ENCODE measurements at places on chromosomes 5 and 9.

DNA sequence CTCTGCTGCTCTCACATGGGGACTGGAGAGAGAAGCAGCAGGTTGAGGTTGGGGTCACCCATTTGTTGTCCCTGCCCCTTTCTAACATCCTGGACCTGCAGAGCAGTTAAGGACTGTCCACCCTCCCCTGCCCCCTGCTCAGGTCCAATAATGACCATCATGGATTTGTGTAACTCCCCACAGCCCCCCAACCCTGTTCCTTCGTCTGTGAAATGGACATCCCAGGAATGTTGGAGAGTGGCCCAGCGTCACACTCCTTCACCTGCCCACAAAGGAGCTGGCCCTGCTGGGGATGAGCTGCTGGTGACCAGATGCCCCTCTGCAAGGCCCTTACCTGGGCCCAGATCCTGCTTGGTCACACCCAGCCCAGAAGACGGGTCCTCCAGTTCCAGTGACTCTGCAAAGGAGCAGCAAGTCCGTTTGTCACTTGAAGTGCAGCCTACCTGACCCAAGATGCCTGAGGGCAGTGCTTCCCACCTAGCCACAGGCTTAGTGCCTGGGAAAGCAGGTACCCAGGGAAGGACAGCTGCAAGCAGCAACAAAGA, 10.4 kb downstream of the CD74 start:
- no peak for DNase-seq

DNA sequence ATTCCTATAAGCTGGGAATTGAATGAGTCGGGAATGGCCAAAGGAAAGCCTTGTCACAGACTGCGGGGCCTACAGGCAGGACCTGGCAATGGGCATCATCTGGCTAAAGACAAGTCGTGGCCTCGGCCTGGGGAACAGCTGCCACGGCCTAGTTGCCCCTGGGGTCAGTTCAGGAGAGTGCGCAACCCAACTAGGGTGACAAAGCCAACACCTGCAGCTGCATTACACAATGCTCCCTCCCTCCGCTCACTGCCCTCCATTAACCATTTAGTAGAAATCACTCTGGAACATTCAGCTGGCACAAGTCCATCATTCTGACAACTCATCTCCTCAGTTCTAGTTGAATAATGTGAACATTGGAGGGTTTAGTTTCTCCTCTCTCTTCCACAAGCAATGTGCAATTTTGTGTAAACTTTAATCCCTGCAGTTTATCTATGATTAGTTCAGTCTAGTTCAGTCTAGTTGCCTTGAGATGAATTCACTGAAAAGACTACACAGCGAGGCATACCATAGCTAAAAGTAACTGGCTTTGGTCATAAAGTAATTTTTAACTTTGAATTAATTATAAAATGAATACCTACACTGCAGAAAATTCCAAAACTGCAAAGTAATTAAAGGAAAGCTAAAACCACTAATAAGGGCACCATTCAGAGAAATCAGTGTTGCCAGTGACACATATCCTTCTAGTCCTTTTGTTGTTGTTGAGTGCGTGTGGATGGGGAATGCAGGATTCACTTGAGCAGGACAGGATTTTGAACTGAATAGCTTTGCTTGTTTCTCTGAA, 5.1 kb downstream of the GLDC start:
- no peak for DNase-seq

DNA sequence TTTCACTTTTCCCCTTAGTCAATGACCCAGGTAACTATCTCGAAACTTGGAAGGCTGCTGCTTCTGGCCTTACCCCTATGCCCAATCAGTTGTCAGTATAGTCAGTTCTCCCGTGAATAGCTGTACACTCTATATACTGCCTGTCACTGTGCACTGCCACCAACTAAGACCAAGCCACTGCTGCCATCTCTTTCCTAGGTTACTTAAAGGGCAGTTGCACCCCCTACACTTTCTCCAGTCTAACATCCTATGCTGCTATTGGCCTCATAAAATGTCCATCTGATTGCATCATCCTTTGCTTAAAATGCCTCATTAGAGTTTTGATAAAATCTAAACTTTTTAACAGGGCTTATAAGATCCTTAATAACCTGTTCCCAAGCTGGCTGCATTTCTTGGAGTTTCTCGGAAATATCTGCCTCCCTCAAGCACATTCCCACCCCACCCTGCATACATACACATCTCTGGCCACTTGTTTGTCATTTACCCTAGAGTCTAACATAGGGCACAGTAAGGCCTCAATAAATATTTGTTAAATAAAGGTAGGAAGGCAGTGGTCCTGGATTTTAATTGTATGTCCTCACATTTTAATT, 32.8 kb upstream of the TNFAIP8 start:
- DNase-seq = peak; percentile 54

DNA sequence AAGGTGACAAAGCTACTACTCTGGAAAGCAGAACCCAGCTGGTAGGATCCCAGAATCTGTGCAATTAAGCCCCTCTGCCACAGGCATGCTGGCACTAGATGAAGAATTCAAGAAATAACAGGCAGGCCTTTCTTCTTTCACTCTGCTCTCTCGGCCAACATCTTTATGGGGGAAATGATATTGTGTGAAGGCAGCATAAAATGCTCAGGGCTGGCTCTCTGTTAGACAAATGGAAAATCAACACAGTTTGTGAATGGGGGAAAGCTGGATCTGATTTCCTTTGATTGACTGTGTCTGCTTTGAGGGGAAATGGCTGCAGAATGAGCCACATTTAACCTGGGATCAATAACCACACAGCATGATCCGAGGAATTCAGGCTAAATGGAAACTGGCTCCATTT, 29.1 kb upstream of the AKNA start:
- no peak for DNase-seq

GRCh38 chr5:135545099-135545498, 9.3 kb upstream of the NEUROG1 start:
- no peak for DNase-seq

DNA sequence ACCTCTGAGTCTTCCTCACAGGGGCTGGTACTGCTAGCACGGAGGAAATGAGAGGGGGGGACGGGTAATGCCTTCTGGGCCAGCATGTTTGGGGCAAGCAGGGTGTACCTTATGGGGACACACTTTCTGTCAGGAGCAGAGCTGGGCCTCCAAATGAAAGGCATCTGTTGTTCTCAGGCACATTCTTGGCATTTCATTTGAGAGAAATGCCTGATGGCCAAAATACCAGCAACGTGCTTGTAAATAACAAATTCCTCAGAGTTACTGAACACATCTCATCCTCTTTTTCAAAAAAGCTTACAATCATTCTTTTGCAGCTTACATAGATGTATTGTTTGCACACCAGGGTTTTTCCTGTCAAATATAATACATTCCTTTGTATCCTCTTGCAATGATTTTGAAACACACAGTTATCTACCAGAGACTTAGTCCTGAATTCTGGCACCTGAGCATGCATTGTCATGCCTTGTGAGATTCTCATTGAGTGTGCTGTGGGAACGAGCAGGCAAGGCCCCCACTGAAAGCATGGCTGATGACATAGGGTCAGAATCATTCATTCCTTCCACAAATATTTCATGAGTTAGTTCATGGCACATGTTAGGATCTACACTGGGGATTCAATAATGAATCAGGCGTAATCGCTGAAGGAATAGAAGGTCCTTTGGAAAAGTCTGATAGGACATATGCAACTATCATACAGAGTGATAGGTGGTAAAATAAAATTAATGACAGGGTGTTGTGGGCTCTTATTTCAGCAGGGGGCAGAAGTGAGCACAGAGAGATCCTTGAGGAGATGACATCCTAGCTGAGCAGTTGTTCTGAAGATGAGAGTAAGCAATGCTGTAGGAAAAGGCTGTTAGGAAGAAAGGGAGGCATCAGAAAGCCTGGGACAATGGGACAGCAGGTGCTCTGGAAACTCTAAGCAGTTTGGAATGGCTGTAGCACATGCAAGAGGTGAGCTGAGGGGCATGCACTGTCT, 260.9 kb upstream of the TUT7 start:
- DNase-seq = peak; percentile 90

GRCh38 chr5:111902436-111902835, 145.4 kb upstream of the NREP start:
- no peak for DNase-seq

DNA sequence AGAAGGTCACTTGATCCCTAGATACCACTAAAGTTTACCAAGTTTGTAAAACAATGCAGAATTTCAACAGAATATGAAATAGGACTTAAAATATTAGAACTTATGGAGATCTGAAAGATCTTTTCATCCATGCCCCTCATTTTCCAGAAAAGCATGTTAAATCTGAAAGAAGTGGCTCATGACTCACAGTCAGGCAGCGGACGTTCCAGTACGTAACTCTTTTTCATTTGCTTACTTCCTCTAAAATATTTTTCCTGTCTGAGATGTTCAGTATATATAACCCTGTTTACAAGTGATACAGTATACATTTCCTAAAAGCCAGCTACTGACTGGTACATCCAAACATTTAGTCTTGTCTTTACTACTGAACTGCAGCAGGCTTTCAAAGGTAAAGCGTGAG, 22.3 kb downstream of the FBXW2 start:
- no peak for DNase-seq

GRCh38 chr5:14685757-14686156, 21.2 kb downstream of the OTULIN start:
- DNase-seq = peak; percentile 62

DNA sequence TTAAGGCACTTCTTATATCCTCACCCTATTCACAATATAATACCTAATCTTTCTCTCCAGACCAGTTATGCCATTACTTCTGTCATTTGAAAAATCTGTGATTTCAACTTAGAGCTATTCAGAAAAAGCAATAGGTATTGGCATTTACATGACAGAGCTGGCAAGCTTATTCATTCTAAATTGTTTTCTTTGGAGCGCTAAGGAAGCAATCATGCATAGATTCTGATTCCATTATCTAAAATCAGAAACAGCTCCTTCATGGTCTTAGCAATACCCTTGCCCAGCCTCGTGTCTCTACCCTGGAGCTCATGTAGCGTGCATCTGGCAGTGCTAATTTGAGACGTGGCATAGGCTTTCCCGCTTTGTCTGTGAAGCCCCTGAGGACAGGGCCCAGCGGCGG, 4.5 kb downstream of the SLC1A1 start:
- DNase-seq = no peak

DNA sequence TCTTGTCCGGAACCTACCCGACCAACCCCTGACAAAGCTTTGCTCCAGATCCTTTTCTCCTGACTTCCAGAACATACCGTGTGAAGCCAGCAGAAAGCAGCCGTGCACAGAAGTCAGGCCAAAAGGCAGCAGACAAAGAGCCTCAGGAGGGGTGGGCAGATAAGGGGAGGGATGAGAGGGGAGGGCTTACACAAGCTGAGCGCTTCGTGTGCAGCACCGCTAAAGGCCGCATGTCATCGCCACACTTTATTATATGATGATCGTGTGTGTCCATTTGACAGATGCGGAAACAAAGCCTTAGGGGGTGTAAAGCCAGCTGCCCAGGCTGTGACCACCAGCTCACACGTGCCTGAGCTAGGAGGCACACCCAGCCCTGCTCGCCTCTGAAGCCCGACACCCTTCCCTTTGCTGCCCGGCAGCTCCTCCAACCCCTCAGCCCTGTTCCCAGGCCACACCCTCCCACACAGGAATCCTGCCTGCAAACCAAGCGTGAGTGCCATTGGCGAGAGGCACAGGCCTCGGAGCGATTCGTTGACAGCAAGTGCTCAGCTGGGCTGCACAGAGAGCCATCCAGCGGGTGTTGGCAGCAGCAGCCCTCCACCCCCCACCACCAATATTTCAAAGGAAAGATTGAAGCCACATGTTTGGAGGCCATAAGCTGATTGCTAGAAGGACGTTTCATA, 170.5 kb upstream of the SMIM23 start:
- DNase-seq = peak; percentile 28

DNA sequence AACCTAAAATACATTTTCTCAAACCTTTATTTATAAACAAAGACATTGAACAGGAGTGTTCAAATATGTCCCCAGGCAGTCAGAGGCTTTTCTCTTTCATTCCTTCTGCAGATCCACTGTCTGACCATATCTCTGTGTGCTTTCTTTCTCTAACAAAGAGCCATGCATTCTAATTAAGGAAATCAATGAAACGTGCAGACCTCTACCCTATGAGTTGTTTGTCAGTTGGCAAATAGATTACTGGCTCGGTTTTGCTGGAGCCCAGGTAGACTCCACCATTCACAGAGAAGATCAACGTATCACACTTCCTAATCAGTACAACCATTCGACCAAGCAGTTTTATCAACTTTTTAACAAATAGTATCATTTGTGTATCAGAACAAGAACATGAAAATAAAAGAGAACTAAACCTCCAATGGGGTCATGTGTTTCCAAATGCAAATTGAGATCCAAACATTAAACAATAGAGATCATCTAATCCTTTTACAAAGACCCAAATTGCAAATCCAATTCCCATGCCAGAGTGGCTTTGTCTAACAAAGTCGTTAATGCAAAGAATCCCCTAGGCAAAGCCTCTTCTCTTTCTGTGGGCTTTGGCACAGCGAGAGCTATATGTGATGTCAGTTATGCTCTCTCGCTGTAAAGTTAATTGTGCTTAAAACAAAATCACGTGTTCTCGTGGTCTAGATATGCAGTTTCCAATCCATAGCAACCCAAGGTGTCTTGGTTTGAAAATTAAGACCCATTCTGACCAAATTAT, 16.8 kb downstream of the KLF4 start:
- DNase-seq = no peak

DNA sequence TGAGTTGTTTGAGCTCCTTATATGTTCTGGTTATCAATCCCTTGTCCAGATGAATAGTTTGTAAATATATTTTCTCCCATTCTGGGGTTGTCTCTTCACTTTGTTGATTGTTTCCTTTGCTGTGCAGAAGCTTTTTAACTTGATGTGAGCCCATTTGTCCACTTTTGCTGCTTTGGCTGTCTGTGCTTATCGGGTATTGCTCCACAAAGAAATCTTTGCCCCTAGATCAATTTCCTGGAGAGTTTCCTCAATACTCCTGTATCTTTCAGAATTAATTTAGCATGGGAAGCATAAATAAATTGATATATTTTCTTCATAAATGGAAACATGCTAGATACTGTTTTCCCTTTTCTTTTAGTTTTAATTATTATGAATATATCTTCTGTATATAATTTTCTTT, 22.5 kb upstream of the CCL21 start:
- no peak for DNase-seq

- no peak for DNase-seq
Measured at GRCh38 chr5:43643750-43644149, 40.8 kb downstream of the NNT start.

- no peak for DNase-seq
Measured at GRCh38 chr9:76438841-76439588, 20.0 kb upstream of the GCNT1 start.

- DNase-seq = no peak
Measured at GRCh38 chr5:92662741-92663140, 918.3 kb downstream of the NR2F1-AS1 start.

GRCh38 chr9:124146031-124146561, 111.7 kb upstream of the NEK6 start:
- no peak for DNase-seq

GRCh38 chr5:44809215-44809955, 638 bp downstream of the MRPS30 start:
- peak; percentile 35 for DNase-seq

DNA sequence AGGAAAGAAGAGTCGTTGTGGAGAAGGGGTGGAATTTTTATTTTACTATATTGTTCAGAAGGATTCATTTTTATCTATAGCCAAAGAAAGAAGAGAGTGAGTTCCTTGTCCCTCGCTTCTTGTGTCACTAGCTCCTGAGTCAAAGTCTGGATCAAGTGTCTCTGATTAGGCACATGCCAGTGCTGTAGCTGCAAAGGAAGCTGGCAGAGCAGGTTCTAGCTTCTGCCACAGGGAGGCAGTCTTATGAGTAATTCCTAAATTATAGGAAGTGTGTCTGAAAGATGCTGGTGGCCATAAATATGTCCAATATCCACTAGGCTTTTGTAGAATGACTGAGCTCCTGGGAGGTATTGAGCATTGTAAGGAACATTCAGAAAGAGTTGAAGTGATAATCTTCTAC, 84.7 kb downstream of the DOCK2 start:
- DNase-seq = no peak

- no peak for DNase-seq
Measured at GRCh38 chr9:133474215-133474614, 4.7 kb downstream of the SLC2A6 start.

Data from fibroblast of skin of scalp (primary cell).